ENCODE measurements at places on chromosomes 13 and 19.

GRCh38 chr19:58364146-58364545 is 1.6 kb upstream of the ZNF497 start:
- DNase-seq: no peak

GRCh38 chr19:40932008-40932959 is 50.3 kb upstream of the CYP2A7 start:
- no peak for DNase-seq

GRCh38 chr13:19052180-19052579 is 129.4 kb downstream of the TUBA3C start:
- no peak for DNase-seq

- DNase-seq: no peak
Observed at GRCh38 chr19:51258165-51259160, 7.6 kb downstream of the SIGLECL1 start.

GRCh38 chr19:51702103-51702824 is 9.1 kb downstream of the SPACA6 start:
- peak; percentile 63 for DNase-seq
